ENCODE measurements at places on chromosomes 13 and 19.

GRCh38 chr13:49190901-49191300 is 29.2 kb upstream of the MLNR start:
- DNase-seq: no peak

GRCh38 chr19:3276341-3276799 is 51.9 kb downstream of the CELF5 start:
- no peak for DNase-seq

DNA sequence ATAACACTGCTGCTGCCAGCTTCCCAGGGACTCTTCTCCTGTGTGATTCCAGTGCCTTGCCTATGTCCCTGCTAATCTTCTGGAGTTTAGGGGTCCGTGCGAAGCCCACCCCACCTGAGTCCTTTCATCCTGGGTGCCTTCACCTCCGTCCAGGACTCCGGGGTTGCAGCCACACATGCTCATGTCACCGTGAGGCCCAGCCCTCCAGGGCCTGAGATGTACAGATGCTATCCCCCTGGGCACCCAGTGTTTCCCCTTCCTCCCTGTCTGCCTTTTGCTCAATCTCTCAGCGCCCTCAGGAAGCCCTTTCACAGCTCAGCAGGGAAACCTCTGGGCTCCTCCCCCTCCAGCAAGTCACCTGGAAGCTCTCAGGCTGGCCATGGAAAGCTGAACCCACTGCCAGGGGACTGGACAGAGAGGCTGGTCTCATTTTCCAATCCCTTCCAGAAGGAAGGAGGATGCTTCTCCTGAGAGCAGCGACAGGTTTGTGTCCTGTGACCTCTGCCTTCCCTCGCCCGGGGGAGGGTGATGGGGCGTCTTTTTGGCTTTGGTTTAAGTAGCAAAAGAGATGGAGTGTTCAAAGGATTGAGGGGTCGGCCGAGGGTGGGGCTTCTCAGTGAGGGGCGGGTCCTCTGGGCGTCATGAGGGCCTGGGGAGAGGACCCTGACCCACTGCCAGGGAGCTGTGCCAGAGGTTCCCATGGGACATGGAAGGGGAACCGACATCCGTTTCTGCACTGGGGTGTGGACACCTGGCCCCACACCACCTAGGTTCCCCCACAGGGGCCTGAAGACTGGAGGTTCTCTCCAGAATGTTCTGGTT is 30.8 kb upstream of the TFDP1 start:
- no peak for DNase-seq

- no peak for DNase-seq
These were observed 8.7 kb upstream of the ZNF444 start for GRCh38 chr19:56132316-56132822.

DNA sequence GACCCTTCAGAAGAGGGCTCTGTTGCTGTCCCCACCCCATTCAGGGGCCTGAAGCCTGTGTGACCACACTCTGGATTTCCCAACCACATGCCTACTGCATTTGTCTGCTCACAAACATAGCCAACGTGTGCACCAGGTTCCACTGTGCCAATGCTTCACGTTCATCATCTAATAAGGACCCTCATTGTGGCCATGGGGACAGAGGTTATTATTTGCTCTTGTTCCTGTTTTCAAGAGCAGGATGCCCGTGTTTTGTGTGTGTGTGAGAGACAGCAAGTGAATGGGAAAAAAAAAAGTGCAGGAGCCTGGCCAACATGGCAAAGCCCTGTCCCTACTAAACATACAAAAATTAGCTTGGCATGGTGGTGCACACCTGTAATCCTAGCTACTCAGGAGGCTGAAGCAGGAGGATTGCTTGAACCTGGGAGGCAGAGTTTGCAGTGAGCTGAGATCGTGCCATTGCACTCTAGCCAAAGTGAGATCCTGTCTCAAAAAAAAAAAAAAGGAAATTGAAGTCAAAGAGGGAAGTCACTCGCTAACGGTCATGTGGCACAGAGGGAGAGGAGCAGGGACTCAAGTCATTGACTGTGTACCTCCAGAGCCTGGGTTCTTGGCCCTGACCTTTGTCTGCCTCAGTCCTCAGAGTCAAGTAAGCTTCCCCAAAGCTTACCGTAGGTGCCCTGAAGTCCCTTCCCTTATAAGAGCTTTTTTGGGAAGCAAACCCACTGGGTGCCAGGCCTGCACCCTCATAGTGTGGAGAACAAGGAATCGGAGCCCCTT is 6.9 kb downstream of the B3GNT8 start:
- no peak for DNase-seq

DNA sequence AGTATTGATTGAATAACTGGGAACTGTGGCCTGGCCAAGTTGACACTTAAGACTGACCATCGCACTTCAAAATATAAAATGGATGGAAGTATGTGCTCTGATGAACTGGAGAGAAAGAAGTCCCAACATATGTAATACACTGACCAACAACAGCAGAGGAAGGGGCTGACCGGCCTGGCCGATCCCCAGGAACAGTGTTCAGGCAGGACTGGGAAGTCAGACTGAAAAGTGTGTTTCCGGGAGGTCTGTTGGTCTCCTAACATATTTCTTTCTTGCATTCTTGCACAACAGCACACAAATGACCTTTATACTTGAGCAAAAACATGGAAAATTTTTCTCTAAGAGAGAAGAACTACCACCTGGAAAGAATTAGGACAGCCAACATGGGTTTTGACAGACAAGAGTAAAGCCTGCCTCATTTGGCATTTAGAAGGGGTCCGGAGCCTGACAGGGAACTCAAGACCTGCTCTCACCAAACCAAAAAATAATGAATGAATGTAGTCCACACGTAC is 297.8 kb downstream of the OXGR1 start:
- DNase-seq: no peak

- DNase-seq: no peak
These were observed 49.2 kb upstream of the RCBTB2 start for GRCh38 chr13:48582084-48582483.

GRCh38 chr13:111043575-111043982 is 71.5 kb upstream of the ARHGEF7 start:
- no peak for DNase-seq

DNA sequence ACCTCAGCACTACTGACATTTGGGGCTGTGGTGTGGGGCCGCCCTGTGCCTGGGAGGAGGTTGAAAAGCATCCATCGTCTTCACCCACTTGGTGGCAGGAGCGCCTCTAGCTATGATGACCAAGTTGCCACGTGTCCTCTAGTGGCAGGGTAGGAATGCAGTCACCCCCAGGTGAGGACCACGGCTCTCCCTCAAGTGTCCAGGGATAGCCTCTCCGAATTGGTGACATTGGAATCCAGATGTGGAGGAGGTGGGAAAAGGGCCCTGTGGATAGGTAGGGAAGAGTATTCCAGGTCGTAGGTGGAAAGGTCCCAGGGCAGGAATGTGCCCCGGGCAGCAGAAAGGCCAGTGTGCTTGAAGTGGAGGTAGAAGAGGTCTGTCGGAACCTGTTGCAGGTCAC is 37.6 kb downstream of the ARHGEF18 start:
- DNase-seq: no peak

DNA sequence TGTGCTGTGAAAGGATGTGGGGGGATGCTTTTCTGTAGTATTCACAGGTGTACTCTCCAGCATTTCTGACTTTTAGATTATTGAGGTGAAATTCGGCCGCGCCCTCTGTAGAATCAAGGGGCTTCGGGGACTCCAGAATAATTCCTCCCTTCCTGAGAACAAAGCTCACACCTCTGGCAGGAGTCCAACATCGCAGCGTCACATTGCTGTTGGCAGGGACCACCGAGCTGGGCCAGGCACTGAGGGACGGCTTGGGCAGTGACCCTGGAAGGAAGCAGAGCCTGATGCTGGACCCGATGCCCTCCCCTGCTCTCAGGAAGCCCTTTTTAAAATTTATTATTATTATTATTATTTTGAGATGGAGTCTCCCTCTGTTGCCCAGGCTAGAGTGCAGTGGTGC is 6.3 kb downstream of the TARM1 start:
- no peak for DNase-seq

- no peak for DNase-seq
These were observed 9.0 kb upstream of the JUND start for GRCh38 chr19:18290302-18291018.

GRCh38 chr19:28694812-28695211 is 518.1 kb downstream of the UQCRFS1 start:
- no peak for DNase-seq

DNA sequence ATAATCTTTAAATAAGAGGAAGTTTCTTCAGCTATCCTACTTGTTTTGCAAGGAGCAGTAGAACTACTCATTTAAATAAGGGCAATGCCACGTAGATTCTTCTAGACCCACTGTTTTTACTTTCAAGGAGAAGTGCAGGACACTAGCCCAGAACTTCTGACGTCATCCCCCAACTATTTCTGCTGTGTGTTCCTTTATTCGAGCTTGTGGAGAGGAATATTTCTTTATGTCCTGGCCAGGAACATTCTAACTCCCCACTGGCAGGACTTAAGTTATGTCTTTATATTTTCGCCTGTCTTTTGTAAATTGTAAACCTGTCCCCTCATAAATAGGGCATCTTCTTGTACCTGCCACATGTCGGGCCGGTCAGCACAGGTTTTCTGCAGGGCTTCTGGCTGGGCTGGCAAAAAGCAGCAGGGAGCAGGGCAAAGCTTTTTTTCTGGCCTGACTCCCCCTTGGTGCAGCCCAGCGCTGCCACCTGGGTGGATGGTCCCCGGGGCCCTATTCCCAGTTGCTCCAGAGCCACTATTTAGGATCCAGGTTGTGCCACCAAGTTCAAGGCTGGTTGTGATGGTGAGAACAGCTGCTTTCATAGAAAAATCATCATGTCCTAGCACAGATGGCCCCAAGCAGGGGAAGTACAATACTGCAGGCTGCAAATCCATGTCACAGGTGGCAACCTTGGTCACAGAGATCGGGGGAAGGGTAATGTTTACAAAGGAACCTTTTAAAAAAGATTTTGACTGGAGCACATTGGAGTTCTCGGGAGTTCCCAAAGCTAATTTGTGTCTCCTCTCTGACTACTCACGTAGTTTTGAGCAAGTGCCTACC is 1.8 kb downstream of the MBNL2 start:
- DNase-seq: peak; percentile 67

DNA sequence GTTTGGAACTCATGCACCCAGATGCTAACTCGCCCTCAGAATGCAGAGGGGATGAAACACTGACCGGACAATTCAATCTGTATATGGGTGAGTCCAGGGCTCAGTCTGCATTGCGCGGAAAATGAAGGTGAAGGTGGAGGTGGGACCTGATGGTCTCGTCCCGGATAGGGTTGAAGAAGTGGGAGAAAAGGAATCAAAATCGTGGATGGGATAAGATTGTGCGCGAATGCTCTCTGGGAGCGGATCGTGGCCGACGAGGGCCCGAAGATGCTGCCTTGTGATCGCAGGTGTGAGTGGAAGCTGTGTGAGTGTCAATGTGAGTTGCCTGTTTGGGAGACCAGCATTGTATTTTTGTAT is 594 bp upstream of the ZNF850 start:
- no peak for DNase-seq

- no peak for DNase-seq
These were observed 2.2 kb upstream of the ARHGAP33 start for GRCh38 chr19:35773020-35773806.

- DNase-seq: no peak
These were observed 77.6 kb downstream of the TSC22D1 start for GRCh38 chr13:44498502-44498901.

DNA sequence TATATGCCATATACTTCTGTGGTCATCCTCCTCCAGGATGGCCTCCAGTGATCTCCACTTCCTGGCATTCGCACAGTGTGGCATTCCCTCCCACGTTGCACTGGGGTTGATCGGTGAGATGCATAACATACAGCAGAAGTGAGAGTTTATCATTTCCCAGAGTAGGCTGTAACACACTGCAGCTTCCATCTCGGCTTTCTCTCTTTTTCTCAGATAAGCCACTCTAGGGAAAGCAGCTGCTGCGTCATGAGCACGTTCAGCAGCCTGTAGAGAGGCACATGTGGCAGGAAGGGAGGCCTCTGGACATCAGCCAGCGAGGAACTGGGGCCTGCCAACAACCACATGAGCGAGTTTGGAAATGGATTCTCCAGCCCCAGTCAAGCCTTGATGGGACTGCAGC is 807.1 kb downstream of the DIAPH3 start:
- DNase-seq: no peak

GRCh38 chr13:23384111-23384510 is 49.4 kb downstream of the SACS start:
- DNase-seq: no peak

DNA sequence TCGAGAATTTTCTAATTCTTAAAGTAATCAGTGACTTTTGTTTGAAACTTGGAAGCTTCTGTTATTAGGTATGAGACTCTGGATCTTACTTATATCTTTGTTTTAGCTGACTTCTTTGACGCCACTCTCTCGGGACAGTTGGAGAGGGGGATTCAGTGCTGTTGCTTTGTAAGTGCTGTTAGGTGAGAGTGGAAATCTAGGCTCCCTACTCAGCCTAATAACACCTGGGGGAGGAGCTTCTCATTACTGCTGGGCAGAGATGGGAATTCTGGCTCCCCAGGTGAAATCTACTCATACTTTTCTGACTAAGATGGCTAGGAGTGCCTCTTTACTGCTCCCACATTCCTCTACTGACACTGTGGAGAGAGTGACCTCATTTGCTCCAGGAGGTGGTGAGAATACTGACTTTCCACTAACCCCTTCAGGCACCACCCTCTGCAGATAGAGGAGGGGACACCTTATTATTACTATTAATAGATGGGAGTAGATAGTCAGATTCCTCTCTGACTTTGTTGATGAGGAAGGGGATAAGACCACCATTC is 324.9 kb upstream of the SPRY2 start:
- DNase-seq: no peak

DNA sequence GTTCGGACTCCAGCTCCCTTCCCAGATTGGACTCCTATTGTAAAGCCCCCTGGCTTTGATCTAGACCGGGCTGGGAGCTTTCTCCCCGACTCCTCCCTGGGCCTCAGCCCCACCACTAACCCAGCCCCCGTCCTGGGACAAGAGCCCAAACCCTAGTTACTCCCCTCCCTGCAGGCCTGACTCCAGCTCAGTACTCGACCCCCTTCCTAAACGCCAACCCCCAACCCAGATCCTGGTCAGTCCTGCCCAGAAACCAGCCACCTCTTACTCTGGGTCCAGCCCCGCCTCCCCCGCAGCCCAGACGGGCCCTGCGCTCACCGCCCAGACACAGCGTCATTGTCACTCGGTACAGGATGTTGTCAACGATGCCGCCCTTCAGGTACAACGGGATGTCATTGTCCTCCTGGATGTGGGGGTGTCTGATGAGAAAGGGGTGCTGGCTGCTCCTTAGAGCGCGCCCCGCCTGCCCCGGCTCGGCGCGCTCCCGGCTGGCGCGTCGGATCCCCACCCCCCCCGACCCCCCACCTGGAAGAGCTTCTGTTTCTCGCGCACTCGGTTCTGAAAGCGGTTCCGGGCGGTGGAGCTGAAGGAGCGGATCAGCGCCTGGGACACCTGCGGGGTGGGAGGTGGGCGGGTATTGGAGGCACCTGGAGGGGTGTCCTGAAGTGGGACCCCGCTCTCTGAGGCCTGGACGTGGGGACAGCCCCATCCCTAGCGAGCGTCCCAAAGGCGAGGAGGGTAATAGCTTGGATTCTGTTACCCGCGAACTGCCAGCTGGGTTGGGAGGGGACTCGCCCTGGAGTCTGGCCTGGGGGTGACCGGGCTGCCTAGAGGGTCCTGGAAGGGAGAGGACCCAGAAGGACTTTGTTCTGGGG is 866 bp downstream of the COX7A1 start:
- DNase-seq: no peak

- DNase-seq: no peak
These were observed 5.1 kb upstream of the COMP start for GRCh38 chr19:18796239-18796638.
